Fibroblast of skin of left biceps (primary cell): ENCODE measurements at places on chromosomes 6 and 20.

GRCh38 chr20:32879538-32879937 lies 20.8 kb downstream of the EFCAB8 start:
- no peak for DNase-seq

DNA sequence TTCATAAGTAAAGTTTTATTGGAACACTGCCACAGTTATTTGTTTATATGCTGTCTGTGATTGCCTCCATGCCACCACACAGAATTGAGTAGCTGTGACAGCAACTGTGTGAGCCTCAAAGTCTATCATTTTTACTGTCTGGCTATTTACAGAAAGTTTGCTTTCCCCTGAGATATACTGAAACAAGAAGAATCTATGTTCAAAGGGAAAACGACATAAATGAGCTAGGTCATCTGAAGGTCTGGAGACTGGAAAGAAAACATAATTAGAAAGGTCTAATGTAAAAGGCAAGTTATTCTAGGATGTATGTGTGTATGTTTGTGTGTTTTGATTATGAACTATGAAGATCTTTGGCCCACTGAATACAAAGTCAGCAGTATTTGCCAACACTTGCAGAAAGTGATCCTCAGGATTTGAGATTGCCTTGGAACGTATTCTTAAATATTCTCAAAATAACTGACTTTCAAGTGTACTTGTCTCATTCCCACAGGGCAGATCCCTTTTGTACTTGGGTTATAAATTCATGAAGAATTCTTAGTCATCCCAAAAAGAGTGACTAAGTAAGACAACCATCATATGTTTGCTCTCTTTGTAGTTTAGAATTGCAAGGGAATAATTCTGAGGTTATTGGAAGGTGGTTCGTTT lies 677.7 kb downstream of the DOK5 start:
- DNase-seq, result no peak

DNA sequence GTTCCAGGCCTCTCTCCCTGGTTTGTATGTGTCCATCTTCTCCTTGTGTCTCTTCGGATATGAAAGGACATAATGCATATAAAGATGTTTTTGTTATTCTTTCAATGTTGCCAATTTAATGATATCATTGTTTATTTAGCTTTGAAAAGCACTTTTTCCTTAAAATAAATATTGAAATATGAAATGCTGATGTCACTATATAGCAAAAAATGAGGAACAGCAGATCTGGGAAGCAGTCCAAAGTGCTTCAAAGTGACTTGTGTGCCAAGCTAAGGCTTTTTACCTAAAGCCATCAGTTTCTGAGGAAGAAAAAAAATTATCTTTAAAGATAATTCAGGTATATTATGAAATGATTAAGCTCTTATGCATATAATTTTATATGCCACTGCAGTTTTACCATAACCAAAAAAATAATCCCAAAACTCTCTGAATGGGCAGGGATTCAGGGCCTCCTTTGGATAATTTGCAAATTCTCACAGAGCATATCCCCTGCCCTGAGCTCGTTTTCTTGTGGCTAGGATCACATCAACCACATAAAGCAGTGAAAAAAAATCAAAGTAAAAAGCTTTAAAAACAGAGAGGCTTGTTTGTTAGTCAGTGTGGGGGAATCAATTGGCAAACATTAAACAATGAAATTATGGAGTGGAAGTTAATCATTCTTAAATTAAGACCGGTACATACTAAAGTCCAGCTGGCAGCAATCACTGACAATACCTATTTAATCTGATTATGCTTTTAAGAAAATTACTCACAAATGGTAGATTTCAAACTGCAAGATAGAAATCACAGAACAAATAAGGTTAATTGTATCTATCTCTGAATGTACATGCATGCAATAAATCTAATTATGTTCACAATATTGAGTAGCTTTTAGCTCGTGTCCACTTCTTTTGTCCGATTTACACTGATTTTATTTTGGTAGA lies 1027.9 kb upstream of the ADGRB3 start:
- DNase-seq, result no peak

GRCh38 chr20:24378661-24379483 lies 90.6 kb upstream of the SYNDIG1 start:
- no peak for DNase-seq

- DNase-seq, result no peak
Observed at GRCh38 chr20:20490673-20491072, 122.8 kb downstream of the INSM1 start.
